ENCODE measurements at places on chromosomes 1 and 21.

DNA sequence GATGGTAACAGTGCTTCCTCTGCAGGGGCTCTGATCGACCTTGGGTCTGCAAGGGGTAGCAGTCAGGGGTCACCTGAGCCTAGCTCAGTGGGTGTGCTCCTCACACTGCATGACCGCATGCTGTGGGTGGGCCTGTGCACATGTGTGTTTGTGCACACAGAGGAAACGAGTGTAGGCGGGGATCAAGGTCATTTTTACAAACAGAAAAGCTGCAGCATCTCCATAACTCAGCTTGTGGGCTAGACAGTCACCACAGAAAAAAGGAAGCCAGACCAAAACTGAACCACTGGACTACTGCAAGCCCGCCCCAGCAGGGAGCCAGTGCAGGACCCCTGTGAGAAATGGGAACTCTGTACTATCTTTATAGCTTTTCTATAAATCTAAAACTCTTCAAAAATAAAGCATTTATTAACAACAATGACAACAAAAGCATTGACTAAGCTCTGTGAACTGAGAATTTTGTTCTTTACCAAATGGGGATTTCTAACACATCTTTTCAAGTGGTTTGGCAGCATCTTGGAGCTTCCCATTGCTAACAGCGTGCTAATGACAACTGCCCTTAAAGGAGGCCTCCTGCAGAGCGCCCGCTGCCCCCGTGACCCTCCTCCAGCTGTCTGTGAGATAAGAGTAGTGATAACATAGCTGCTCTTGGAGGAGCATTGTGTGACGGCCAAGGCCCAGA, 19.9 kb upstream of the NEK2 start:
- DNase-seq: no peak

- DNase-seq: no peak
Observed at GRCh38 chr1:100552922-100553321, 15.0 kb downstream of the GPR88 start.

DNA sequence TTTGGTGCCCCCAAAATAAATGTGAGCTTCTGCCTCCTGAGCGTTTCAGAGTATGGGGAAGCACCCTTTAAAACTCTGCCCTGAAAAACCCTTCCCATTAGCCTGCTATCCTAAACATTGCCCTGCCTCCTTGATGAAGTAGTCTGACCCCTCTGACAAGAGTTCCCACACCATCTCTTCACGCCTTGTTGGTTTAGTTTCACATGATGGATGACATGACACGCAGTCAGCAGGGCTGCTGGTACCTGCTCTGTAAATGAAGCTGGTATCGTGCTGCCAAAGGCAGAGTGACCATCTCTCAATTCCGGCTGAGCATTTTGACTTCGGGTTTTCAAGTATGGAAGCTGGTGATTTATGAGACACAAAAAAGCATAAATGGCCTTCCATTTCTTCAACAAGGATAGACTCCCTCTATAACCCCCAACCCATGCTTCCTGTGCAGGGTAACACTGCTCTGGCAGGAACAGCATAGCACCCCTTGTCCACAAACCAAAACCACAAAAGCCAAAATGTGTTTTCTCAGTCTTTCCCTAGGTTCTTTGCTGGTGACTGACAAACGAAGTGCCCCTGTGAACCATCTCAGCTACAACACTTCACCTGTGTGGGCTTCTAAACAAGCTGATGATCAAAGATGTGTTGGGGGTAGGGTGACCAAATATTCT, 444.6 kb downstream of the NUF2 start:
- DNase-seq: no peak

DNA sequence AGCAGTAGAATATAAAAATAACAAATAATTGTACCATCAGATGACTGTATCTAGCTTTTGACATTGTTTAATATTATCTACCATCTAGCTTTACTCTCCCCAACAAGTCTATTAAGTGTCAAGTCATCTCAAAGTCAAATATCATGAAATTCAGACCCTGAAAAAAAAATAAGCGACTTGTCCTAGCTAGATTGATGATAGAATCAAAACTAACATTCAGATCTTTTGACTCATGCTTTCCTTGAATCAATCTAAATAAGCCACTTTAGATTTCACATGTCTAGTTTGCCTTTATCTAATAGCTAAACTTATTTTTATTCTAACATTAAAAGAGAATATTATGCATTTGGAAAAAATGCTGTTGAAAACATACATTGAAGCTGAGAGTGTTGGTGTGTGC, 35.4 kb downstream of the CRB1 start:
- no peak for DNase-seq

DNA sequence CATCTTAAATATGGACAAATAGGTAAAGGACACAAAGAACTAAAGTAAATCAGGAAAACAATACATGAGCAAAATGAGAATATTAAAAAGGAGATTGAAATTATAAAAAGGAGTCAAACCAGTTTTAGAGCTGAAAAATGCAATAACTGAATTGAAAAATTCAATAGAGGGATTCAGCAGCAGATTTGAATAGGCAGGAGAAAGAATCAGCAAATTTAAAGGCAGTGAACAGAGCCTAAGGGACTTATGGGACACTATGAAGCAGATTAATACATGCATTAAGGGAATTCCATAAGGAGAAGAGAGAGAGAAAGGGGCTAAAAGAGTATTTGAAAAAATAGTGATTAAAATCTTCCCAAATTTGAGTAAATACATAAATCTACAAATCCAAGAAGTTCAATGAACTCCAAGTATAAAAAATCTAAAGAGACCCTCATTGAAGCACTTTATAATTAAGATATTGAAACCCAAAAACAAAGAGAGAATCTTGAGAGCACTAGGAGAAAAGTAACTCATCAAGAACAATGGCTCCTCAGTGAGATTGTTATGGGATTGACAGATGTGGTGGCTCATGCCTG, 2.9 kb downstream of the CFAP107 start:
- DNase-seq: no peak

Data from HTR-8/SVneo (cell line).